ENCODE measurements at places on chromosomes 4 and X. TPM values are rescaled to one million over a fixed set of nuclear protein-coding genes. Genes with fewer than 3 reads are reported as not detected.

The EMCN gene
- 31.8 TPM for total RNA-seq

The RCHY1 gene
- total RNA-seq = 44.1 TPM

The TREX2 gene
- 0.19 TPM for total RNA-seq

The FRMD7 gene
- total RNA-seq = not detected

The PDGFRA gene
- total RNA-seq = 29.8 TPM

The PPP2R2C gene
- total RNA-seq = 8.1 TPM

The SULT1B1 gene
- total RNA-seq = 0.89 TPM

The TEX13D gene
- not detected for total RNA-seq

- DNase-seq = no peak
Observed at GRCh38 chrX:118773782-118774181, 46.4 kb downstream of the IL13RA1 start.

GRCh38 chr4:25621027-25621930, 34.4 kb upstream of the SLC34A2 start:
- no peak for DNase-seq

- no peak for DNase-seq
Observed at GRCh38 chrX:134883137-134883700, 107.6 kb upstream of the SMIM10 start.

- DNase-seq = no peak
Observed at GRCh38 chrX:20374900-20375438, 108.3 kb upstream of the RPS6KA3 start.

DNA sequence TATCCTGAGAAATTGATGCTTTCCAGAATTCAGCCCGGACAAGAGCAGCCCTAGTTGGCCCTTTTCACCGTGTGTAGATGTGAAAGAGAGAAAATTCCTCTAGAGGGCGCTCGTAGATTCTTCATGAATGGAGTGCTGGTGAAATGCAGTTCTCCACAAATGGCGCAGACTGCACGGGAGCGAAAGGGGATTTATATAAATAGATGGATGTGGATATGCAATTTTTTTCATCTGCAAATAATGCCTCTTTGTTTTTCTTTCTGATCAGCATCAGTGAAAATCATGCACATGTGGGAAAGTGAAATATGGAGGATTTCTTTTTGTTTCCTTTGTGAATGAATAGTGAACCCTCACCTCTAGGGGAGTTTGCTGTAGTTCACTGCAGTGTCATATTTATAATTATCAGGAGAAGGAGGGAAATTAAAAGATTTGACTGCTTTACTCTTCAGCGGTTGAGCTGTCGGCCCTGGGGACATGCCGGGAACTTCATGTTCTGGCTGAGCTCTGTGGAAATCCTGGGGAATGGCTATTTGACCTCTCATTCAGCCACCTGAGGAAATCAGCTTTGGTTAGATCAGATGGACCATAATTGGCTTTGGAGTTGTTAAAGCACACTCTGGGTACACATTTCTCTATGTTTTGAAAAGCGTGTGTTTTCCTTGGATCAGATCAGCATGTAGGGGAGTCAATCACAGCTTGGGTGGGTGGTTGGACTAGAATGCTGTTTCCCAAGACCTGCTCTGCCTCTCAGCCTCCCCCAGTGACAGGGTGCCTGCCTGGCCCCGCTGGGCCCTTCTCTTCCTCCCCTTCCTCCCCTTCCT, 115.0 kb upstream of the SHISA3 start:
- DNase-seq = no peak

DNA sequence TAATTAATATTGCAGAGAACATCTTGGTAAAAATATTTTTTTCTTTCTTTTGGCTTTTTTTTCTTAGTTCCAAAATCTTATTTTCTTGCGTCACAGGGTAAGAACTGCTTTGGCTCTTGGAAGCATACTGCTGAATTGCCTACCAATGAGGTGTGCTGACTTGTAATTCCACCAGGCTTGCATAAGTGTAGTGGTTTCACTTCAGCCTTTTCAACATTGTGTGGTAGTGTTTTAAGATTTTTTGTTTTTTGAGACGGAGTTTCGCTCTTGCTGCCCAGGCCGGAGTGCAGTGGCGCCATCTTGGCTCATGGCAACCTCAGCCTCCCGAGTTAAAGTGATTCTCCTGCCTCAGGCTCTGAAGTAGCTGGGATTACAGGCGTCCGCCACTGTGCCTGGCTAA, 42.4 kb downstream of the N4BP2 start:
- DNase-seq = no peak

DNA sequence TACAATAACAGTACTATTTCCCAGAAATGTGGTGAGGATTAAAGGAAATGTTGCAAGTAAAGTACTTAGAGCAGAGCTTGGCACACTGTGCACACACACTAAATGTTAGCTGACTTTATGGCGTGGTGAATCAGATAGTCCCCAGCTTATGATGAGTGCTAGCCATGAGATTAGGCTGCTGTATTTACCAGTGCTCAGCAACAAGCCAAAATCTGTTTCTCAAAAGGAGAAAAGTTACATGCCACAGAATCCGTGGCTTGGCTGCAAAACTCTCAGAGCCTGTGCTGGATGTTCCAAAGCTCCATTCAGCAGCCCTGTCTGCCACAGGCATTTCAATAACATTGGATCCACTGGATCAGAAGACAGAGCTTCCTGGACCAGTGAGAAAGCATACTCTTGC, 12.8 kb upstream of the STBD1 start:
- no peak for DNase-seq

GRCh38 chrX:18210470-18210869, 10.2 kb downstream of the BEND2 start:
- no peak for DNase-seq

DNA sequence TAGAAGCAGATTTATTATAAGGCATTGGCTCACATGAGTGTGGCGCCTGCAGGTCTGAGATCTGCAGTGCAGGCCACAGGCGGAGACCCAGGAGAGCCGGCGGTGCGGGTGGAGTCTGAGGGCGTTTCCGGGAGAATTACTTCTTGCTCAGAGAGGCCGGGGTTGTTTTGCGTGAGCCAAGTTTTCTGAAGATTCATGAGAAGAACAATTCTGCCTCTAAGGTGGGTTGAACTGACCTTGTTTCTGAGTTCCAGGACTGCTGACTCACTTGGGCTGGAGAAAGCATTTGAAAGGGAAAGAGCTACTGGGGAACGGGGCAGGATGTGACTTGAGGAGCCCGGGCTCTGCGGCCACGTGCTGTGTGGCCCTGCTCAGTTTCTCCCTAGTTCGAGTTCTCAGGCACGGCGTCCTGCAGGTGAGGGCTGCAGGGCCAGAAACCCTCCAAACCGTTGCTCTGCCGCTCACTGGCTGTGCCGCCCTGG, 36.7 kb upstream of the SORCS2 start:
- DNase-seq = no peak

DNA sequence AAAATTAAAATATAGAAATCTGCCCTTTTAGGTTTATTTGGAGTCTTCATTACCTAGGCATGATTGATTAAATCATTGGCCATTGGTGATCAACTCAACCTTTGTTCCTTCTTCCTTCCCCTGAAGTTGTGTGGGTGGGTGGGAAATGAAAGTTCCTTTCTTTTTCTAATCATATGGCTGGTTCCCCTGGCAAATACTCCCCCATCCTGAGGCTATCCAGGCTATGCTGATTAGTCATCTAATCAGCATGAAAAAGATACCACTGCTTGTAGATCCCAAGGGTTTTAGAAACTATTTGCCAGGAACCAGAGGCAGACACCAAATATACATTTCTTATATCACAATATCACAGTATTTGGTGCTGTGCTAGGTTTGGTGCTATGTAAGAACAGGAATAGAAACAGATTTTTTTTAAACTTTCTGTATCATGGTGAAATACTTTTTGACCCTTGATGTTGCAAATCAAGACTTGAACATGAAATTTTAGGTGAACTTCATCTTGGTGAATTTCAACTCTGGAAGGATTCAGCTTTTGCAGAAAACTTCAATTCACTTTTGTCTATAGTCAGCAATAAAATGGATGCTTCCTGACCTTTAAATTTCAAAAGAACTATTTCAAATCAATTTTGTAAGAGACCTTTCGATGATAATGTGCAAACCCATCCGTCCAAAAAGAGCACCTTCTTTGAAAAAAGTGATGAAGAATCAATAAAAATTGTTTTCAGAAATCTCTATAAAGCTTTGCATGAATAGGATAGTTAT, 71.1 kb downstream of the CCSER1 start:
- DNase-seq = no peak

GRCh38 chr4:141350122-141350905, 129.6 kb downstream of the ZNF330 start:
- no peak for DNase-seq
